ENCODE measurements at places on chromosomes 3 and 15.
A peak's percentile ranks its signal among the peaks of the same experiment; 100 is the strongest.

DNA sequence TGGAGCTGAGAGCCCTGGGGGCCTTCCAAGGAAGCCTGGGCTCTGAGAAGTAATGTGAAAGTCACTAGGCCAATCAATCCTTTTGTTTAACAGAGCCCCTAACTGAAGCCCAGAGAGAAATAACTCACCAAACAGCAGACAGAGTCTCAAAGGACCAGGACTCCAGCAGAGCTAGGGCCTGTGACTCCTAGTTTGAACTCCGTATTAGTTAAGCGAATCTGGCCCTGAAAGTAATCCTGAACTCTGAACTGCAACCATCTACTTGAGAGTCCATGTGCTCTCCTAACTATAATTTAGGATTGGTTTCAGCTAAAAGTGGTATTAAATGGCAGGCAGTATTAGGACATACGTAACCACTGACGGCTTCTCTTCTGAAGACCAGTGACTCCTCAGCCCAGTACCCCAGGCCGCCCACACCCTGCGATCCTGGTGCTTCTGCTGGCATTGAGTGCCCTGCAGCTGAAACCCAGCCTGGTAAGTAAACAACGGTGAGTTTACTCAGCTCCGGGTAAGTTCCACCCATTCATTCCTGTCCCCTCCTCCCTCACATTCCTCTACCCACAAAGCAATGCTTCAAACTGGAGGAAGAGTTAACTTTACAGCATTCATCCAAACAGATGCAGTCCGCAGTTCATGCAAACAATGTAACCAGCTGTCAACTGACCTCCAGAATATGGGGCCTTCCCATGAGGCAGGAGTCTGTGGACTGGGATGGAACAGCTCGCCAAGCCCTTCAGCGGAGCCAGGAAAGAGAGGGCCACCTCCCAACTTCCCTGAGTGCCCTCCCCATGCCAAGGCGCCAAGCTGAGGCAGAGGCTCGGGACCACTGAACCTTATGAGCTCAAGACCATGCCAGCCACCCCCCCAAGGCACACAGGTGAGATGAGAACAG is 7.3 kb downstream of the MYO5C start:
- no peak for DNase-seq

DNA sequence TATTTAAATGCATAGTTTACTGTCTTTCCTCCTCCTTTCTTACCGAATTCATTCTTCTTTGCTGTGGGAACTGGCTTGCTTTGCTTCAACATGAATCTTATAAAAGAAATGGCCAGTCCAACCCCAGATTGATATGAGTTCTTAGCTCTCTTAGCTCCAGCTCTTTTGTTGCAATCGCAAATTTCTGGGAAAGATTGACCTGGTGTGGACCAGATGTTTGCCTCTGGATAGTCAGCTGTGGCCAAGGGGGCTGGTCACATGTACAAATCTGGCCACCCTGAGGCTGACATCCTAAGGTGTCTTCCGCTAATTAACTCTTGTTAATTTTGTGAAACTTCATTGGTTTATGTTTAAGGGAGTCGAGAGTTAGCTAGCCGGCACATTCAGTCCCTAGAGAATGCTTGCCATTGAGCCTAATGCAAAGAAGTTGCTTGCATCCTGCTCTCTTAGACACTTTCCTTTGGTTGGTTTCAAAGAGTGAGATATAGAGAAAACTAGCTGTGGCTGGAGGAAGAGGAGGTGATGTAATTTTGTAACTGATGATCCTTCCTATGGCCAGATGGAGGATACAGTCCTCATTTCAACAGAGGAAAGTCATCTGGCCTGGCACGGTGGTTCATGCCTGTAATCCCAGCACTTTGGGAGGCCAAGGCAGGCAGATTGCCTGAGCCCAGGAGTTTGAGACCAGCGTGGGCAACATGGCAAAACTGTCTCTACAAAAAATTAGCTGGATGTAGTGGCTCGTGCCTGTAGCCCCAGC is 162.4 kb downstream of the ADAMTSL3 start:
- no peak for DNase-seq

DNA sequence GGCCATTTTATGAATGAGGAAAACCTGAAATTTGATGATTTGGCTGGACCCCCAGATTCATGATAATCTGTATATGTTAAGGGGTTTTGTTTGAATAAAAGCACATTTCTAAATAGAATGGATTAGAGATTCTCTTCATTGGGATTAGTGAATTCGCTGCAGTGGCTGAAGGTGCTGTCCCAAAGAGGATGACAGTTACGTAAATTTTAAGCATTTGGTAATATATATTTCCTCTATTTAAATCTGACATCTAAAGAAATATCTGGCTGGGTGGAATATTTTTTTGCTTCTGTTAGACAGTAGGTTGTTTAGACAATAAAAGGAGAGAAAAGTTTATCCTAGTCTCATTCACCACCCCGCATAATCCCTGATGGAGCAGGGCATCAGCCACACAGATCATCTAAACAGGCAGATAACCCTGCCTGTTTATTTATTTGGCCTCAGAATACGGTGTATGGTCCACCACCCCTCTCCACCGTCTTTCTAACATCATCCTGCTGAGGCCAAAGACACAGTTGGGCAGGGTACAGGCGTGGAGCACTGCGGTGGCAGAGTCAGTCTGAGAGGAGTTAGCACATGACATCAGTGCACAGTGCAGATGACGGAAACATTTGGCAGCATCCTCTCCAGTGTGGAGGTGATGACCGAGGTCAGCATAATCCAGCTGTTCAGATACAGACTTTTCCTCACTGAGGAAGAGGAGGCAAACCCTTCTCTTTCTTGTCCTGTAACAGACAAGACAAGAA is 20.4 kb upstream of the NFKBIZ start:
- no peak for DNase-seq

DNA sequence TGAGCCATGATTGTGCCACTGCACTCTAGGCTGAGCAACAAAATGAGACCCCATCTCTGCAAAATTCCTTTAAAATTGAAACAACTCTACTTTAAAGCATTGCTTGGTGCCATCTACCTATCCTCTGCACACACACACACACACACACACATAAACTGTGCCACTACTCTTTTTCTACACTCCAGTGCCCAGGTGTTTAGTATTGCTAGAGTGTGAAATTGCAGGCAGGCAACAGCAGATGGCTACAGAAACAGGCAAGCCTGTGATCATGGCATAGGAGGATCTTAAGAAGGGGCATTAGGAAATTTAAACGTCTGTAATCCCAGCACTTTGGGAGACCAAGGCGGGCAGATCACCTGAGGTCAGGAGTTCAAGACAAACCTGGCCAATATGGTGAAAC is 39.0 kb downstream of the SIDT1 start:
- DNase-seq, result no peak

GRCh38 chr15:47412136-47412535 is 305.2 kb upstream of the SEMA6D start:
- no peak for DNase-seq

DNA sequence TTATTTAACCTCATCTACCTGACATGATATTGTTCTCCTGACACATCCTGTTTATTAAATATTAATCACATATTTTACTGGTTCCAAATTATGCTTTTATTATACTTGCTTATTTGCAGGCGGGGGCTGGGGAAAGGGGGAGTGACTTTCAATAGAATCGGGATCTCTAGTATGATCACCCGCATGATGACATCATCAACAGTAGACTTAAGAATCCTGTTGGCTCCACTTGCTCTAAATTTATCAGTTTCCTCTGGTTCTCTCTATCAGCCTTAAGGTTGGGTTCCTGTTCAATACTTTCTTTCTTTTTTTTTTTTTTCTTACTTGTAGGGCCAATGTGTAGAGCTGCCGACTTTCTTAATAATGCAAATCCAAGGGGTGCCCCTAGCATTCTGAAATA is 317.5 kb downstream of the BCHE start:
- DNase-seq, result no peak

DNA sequence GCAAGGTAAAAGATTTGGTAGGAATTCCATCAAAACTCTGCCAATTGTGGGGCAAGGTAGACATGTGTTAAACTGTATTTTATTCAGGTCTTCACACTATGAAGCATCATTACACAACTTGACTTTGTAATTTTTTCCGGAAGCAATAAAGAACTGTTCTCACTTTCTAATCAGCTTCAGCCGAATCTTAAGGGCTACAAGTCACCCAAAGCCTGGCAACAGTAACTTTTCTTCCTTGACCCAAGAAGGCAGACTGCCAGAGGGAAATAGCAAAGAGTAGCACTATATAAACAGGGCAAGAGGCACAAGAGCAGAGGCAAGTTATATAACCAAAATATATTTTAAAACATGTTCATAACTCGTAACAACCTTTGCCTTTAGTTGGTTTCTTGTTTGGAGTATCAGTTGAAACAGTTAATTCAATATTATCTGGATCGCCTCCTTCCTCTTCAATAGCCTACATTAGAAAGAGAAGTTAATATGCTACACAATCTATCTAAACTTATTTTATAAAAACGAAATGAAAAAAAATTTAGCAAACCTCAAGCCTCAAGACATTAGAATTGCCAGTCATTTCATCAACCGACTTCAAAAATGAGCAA is 1.4 kb downstream of the SLTM start:
- DNase-seq, result no peak

GRCh38 chr3:45789235-45789812 is 7.0 kb downstream of the SLC6A20 start:
- no peak for DNase-seq

DNA sequence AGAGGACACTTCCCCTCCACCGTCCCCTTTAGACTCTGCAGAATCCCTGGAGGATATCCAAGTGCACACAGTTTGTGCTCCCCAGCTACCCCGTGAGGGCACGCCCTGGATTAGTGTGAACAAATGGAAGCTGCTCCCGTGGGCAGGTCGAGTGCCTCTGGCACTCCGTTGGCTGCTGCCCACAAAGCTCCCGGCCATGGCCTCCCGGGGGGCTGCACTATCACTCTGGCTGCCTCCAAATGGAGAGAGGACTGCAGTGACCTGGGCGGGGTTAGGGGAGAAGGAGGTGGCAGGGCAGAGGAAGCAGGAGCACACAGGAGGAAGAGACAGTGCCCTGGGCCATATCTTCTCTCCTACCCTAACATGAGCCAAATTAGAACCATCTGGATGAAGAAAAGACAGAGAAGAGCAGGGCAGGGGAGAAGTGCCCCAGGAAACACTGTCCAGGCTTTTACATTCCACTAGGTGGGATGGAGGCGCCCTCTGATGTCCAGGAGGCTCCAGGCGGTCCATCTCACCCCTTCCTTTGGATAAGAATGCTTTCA is 29.4 kb upstream of the ACAD9 start:
- no peak for DNase-seq

DNA sequence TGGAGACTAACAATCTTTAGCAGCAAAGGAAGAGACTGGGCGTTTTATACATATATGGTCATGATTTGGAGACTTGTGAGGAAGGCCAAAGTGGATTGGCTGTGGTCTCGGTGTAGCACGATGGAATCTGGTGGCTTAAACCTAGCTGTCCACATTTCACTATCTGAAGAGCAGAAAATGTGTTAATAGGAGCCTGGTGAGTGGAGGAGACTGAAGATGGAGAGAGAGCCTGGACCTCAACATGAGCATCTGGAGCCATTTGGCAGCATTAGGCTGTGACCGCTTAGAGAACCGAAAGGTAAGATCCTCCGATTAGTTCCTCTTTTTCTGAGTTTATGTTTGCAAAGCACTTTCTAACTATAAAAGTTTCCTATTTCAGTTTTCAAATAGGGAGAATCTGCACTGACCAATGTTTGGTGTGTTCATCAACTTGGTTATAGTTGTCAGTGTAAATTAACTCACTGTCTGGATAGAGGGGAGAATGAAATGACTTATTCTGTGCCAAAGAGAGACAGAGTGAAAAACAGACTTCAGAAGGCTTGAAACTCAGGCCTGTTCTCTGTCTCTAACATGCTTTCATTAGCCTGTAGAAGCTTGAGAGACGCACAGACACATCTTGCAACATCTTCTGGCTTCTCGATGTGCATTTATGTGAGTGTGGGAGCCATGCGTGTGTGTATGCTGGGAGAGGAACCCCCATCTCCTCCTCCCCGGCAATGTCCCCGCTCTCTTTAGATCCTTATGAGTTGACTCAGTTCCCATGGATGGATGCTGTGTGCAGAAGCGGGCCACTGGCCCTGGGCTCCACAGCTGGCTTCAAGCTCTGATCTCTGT is 244.7 kb upstream of the TBL1XR1 start:
- DNase-seq, result no peak

- DNase-seq, result no peak
Observed at GRCh38 chr3:187318819-187319616, 27.5 kb upstream of the MASP1 start.

DNA sequence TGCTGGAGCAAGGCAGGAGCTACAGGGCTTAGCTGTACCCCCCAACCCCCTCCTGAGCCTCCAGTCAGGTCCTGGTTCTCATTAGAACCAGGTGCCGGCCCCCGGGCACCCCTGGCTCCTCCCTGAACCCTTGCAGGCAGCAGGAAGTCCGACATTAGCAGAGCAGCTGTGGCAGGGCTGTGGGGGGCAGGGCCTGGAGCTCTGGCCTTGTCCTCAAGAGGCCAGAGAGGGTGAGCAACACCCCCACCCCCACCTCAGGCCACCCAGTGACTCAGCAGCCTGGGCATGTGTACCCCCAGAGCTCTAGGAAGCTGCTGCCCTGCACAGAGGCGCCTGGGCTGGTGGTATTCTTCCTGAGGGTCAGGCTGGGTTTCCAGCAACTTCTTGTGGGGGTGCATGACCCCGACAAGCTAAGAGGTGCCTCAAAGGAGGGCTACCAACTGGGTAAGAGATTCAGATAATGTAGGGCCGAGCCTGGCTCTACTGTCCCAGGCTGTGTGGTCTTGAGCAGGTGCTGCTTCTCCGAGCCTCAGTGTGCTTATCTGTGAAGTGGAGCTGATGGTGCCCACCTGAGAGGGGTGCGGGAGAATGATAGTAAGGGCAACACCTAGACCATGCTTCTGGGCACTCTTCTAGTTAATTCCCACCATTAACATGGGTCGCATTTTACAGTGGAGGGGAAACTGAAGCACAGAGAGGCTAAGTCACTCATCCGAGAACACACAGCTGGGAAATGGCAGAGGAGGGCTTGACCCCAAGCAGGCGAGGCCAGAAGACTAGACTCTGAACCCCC is 16.0 kb downstream of the H1-8 start:
- DNase-seq, result no peak

GRCh38 chr3:86990734-86991481 is at the start of gene VGLL3:
Gene VGLL3 (minus strand): TSS chr3:86991149. CDS start chr3:86990743, 406 bp downstream.
- no peak for DNase-seq

DNA sequence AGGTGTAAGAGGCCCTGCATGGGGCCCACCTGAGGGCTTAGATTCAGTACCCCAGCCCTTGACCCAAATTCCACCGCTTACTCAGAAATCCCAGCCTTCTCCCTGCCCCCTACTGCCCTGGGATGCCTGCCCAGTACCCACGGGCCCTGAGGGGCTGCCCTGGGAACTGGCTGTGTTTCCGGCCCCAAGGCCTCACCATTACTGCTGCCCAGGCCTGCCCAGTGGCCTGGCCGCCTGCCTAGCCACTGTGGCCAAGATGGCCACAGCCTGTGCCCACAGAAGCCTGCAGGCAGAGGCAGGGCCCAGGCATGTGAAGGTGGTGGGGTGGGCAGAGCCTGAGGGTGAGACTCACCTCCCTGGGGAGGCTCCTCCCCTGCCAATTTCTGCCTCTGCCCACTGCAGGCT is 6.1 kb upstream of the PRKCD start:
- DNase-seq, result no peak

- DNase-seq, result peak; percentile 24
Observed at GRCh38 chr3:71583566-71584393, at the start of gene FOXP1. Gene FOXP1 (minus strand): TSS chr3:71583728. CDS start chr3:71198381, 385,347 bp downstream.
